Esophagus squamous epithelium (tissue), 5 donors: ENCODE measurements at places on chromosomes 4 and X. TPM values are rescaled to one million over a fixed set of nuclear protein-coding genes. Genes with fewer than 3 reads are reported as not detected.

GRCh38 chrX:48989483-48989882 lies 12.6 kb downstream of the GRIPAP1 start:
- H3K27ac ChIP-seq = no peak overlapping the region
- DNase-seq = no peak
- peaks cover 3% of the 10 kb centered on the region for H3K36me3 ChIP-seq
- no peaks in the 10 kb centered on the region for H3K4me1 ChIP-seq

- DNase-seq = no peak
- H3K4me3 ChIP-seq = no peak overlapping the region
- no peak overlapping the region for H3K27ac ChIP-seq
These were observed 730.1 kb downstream of the CCSER1 start for GRCh38 chr4:90857081-90857820.

DNA sequence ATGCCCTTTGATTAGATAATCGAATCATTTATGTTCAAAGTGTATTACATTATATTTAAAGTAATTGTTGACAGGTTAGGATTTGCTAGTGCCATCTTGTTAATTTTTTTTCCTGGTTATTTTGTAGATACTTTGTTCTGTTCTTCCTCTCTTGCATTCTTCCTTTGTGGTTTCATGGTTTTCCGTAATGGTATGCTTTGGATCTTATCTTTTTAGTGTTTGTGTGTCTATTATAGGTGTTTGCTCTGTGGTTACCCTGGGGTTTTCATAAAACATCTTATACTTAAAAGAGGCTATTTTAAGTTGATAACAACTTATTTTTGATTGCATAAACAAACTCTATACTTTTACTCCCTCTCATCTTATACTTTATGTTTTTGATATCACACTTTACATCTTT lies 108.2 kb upstream of the SRD5A3 start:
- H3K27ac ChIP-seq = no peak overlapping the region
- no peaks in the 10 kb centered on the region for H3K36me3 ChIP-seq
- H3K4me1 ChIP-seq = no peaks in the 10 kb centered on the region
- DNase-seq = no peak
- no peak overlapping the region for H3K4me3 ChIP-seq
- H3K27me3 ChIP-seq = no peaks in the 10 kb centered on the region

GRCh38 chr4:153947124-153947523 lies 158.2 kb upstream of the SFRP2 start:
- DNase-seq = no peak
- no peak overlapping the region for H3K4me3 ChIP-seq
- no peaks in the 10 kb centered on the region for H3K4me1 ChIP-seq
- H3K27me3 ChIP-seq = no peaks in the 10 kb centered on the region

GRCh38 chr4:128597500-128597899 lies 212.0 kb upstream of the JADE1 start:
- no peak for DNase-seq
- H3K4me1 ChIP-seq = peaks cover 49% of the 10 kb centered on the region
- no peak overlapping the region for H3K4me3 ChIP-seq
- no peaks in the 10 kb centered on the region for H3K36me3 ChIP-seq

DNA sequence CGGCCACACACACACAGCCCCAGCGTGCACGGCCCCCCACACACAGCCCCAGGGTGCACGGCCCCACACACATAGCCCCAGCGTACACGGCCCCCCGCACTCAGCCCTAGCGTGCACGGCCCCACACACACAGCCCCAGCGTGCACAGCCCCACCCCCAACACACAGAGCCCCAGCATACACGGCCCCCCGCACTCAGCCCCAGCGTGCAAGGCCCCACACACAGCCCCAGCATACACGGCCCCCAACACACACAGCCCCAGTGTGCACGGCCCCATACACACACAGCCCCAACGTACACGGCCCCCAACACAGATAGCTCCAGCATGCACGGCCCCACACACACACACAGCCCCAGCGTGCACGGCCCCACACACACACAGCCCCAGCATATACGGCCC lies 17.6 kb downstream of the GAK start:
- no peak overlapping the region for H3K27ac ChIP-seq
- peaks cover 13% of the 10 kb centered on the region for H3K36me3 ChIP-seq
- H3K4me3 ChIP-seq = no peak overlapping the region
- no peak for DNase-seq
- no peaks in the 10 kb centered on the region for H3K27me3 ChIP-seq

DNA sequence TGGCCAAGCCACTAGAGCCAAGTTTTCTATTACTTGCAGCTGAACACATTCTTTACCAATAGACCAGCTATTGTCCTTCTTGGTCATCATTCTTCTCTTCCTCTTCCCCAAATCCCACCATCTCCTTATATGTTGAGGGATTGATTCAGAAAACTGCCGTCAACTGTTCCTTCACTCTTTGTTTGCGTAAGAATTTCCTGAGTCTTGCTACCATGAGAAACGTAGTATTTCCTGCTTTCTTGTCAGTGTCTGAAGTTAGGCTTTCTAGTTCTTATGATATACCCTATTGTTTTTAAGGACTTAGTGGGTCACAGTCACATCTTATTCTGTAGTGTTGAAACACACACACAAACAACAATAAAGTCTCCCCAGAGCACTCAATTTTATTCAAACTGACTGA lies 20.1 kb downstream of the IGFBP7 start:
- no peaks in the 10 kb centered on the region for H3K27me3 ChIP-seq
- DNase-seq = no peak
- no peaks in the 10 kb centered on the region for H3K36me3 ChIP-seq
- H3K4me1 ChIP-seq = no peaks in the 10 kb centered on the region

- no peaks in the 10 kb centered on the region for H3K36me3 ChIP-seq
- H3K27ac ChIP-seq = no peak overlapping the region
- no peaks in the 10 kb centered on the region for H3K27me3 ChIP-seq
- no peak overlapping the region for H3K4me3 ChIP-seq
- H3K4me1 ChIP-seq = no peaks in the 10 kb centered on the region
- no peak for DNase-seq
These were observed 150.7 kb downstream of the DHX15 start for GRCh38 chr4:24433515-24434214.

DNA sequence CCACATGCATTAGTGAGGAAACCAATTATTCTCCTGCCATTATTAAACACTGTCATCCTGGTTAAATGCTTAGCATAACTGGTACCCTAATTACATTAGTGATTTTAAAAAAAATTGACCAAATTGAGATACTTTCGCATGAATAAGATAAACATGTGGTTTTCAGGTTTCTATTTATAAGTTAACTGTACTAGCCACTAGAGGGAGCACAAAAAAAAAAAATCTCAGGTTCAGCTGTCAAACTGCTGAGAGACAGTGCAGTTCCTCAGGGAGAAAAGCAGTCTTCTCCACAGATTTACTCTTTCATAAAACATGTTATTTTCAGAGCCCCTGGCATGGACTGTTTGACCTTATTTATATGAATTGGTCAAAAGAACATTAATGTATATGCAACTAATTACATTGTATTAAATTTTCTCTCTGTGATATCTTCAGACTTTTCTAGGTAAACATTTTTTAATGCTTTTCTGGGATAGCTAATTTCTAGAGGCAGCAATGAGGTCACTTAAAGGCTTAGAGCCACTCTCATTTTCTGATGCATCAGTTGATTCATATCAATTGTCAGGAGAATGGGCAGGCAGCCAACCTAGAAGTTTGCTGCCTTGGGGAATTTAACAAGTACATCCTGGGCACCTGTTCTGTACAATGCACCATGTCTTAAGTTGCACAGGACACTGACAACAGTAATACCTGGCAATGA lies 167.5 kb downstream of the CDS1 start:
- H3K4me1 ChIP-seq = no peaks in the 10 kb centered on the region
- no peaks in the 10 kb centered on the region for H3K36me3 ChIP-seq
- no peaks in the 10 kb centered on the region for H3K27me3 ChIP-seq
- DNase-seq = no peak
- no peak overlapping the region for H3K27ac ChIP-seq
- H3K4me3 ChIP-seq = no peak overlapping the region

DNA sequence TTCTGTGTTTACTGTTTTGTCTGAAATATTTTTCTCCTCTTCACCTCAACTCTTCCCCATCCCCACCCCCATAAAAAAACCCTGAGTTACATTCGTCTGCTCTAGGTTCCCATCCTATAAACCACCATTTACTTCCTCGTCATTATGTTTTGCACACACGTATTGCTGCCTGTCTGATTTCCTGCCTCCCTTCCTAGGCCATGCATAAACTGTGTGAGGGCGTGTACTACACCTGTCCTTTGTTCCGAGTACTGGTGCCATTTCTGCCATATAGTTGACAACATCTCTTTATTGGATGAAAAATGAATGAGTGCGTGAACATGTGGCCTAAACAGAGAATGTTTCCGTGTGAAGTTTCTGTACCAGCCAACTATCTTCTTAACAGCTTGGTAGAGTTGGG lies 258.5 kb upstream of the FAT1 start:
- no peaks in the 10 kb centered on the region for H3K27me3 ChIP-seq
- H3K36me3 ChIP-seq = no peaks in the 10 kb centered on the region
- no peaks in the 10 kb centered on the region for H3K4me1 ChIP-seq

- no peak overlapping the region for H3K4me3 ChIP-seq
- no peaks in the 10 kb centered on the region for H3K4me1 ChIP-seq
- no peak for DNase-seq
- no peaks in the 10 kb centered on the region for H3K36me3 ChIP-seq
These were observed 46.6 kb downstream of the ZFP42 start for GRCh38 chr4:188042191-188042590.

GRCh38 chrX:129497146-129497843 lies 26.0 kb downstream of the SMARCA1 start:
- DNase-seq = no peak
- H3K4me1 ChIP-seq = no peaks in the 10 kb centered on the region
- no peaks in the 10 kb centered on the region for H3K27me3 ChIP-seq
- no peak overlapping the region for H3K27ac ChIP-seq

GRCh38 chr4:119942806-119943205 lies 123.8 kb downstream of the MAD2L1 start:
- no peak overlapping the region for H3K27ac ChIP-seq
- no peak for DNase-seq
- no peaks in the 10 kb centered on the region for H3K36me3 ChIP-seq
- H3K27me3 ChIP-seq = no peaks in the 10 kb centered on the region
- H3K4me3 ChIP-seq = no peak overlapping the region
- H3K4me1 ChIP-seq = no peaks in the 10 kb centered on the region

DNA sequence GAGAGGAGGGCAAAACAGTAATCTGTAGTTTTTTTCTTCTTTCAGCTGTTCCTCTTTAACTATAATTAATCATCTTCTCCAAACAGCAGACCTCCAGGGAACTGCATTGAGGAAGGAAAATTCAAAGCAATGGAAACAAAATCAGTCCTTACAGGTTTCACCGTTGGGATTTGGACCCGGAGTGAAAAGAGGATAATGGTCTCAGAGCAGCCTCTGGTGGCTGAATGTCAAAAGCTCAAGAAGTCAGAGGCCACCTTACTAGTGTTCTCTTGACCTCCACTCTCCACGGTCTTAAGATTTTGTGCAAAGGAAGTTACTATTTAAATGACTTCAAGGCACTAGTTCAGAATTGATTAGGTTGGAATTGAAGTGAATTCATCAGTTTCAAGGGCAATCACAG lies 16.0 kb upstream of the MID1 start:
- H3K4me1 ChIP-seq = peaks cover 25% of the 10 kb centered on the region
- H3K36me3 ChIP-seq = no peaks in the 10 kb centered on the region
- no peak overlapping the region for H3K4me3 ChIP-seq
- no peak overlapping the region for H3K27ac ChIP-seq
- H3K27me3 ChIP-seq = no peaks in the 10 kb centered on the region

DNA sequence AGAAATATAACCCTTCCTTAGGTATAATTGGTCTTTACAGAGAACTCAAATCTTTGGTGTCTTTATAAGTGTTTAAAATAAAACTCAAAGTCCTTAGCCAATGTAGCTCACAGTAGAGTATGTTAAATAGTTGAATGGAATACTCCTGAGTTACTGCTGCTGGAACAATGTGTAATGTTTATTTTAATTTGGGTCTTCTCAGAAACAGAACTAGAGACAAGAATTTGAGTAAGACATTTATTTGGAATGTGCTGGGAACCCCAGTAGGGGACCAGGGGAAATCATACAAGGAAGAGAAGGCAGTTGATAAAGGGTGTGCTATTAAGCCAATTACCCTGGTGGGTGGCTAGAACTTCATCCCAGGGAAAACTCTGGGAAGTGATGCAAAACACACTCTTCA lies 240.4 kb upstream of the LDB2 start:
- no peak overlapping the region for H3K27ac ChIP-seq
- DNase-seq = no peak
- no peaks in the 10 kb centered on the region for H3K36me3 ChIP-seq
- no peaks in the 10 kb centered on the region for H3K27me3 ChIP-seq

DNA sequence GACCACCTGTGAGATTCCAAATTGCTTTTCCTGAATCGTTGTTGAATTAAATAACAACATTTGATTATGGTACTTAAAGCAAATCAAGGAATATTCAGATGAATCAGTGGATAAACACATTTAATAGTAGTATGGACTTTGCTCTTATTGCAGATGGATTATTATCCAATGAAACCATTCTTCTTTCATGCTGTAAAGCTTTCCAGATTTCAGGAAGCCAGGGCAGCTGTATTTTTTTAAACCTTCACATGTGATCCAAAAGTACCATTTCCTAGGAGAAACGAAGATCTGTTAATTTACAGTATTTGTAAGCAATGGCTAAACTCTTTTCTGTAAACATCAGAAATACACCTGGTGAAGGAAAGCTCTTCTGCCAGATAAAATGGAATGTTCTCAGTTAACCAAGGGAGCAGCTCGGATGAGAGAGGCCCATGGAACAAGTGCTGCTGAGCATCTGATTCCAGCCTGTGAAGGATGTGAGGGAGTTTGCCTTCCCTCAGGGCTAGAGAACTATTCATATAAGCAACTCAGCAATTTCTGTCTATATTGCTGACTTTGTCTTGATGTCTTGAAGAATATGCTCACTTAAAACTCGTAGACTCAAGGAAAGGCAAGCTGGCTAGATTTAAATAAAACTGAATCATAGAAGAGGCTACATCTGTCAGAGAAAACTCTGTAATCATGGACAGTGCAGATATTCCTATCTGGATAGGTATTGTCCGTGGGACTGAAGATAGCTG lies 94.4 kb upstream of the LIMCH1 start:
- H3K36me3 ChIP-seq = no peaks in the 10 kb centered on the region
- no peak overlapping the region for H3K4me3 ChIP-seq
- no peak for DNase-seq
- peaks cover 8% of the 10 kb centered on the region for H3K4me1 ChIP-seq

The BGN gene
- total RNA-seq = 26.7 TPM

The CSAG3 gene
- not detected for total RNA-seq

The SHOX gene
- total RNA-seq = 0.19 TPM

The XAGE2 gene
- not detected for total RNA-seq

The ZIC3 gene
- total RNA-seq = not detected

The ZNF157 gene
- 0.19 TPM for total RNA-seq

The MAGEC3 gene
- total RNA-seq = not detected

The XAGE1A gene
- not detected for total RNA-seq
